ENCODE measurements at places on chromosomes 13 and 19.

DNA sequence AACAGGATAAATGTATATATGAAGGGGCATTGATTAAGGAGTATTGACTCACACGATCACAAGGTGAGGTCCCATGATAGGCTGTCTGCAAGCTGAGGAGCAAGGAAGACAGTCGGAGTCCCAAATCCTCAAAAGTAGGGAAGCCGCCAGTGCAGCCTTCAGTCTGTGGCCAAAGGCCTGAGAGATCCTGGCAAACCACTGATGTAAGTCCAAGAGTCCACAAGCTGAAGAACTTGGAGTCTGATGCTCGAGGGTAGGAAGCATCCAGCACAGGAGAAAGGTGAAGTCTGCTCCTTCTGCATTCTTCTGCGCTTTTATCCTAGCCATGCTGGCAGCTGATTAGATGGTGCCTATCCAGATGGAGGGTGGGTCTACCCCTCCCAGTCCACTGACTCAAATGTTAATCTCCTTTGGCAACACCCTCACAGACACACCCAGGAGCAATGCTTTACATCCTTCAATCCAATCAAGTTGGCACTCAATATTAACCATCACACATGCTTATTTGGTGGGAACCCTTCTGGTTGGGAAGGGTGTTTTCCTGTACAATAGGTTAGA lies 55.1 kb downstream of the SLAIN1 start:
- DNase-seq: no peak

- no peak for DNase-seq
These were observed 2.1 kb upstream of the NLRP7 start for GRCh38 chr19:54949412-54949811.

GRCh38 chr13:66577358-66577757 lies 652.8 kb downstream of the PCDH9 start:
- DNase-seq: no peak

- no peak for DNase-seq
These were observed 25.5 kb upstream of the MCF2L start for GRCh38 chr13:112943309-112944125.

GRCh38 chr13:30334663-30335386 lies 27.5 kb upstream of the KATNAL1 start:
- peak; percentile 67 for DNase-seq

GRCh38 chr19:30237140-30237539 lies 135.0 kb upstream of the ZNF536 start:
- DNase-seq: no peak

- no peak for DNase-seq
These were observed 31.6 kb downstream of the CCNE1 start for GRCh38 chr19:29843180-29844051.

- no peak for DNase-seq
These were observed 612.5 kb upstream of the PRR20A start for GRCh38 chr13:56528040-56528790.

GRCh38 chr13:30841154-30841553 lies 64.9 kb upstream of the MEDAG start:
- no peak for DNase-seq

DNA sequence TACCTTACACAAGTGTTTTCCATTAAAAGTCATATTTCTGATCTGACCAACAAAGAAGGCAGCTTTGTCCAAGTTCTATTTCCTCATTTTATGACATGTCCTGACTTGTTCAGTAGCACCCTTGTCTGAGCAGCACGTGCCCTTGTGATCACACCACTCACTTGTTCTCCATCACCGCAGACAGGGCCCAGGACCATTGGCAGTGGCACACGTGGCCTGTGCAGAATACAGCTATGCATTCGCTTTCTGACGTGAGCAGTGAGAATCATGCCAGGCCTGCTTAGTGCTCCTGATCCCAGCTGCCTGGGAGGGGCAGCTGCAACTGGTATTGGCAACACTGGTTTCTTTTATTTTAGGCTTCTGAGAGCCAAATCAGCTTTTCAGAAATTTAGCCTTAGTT lies 134.2 kb downstream of the FRY start:
- no peak for DNase-seq

DNA sequence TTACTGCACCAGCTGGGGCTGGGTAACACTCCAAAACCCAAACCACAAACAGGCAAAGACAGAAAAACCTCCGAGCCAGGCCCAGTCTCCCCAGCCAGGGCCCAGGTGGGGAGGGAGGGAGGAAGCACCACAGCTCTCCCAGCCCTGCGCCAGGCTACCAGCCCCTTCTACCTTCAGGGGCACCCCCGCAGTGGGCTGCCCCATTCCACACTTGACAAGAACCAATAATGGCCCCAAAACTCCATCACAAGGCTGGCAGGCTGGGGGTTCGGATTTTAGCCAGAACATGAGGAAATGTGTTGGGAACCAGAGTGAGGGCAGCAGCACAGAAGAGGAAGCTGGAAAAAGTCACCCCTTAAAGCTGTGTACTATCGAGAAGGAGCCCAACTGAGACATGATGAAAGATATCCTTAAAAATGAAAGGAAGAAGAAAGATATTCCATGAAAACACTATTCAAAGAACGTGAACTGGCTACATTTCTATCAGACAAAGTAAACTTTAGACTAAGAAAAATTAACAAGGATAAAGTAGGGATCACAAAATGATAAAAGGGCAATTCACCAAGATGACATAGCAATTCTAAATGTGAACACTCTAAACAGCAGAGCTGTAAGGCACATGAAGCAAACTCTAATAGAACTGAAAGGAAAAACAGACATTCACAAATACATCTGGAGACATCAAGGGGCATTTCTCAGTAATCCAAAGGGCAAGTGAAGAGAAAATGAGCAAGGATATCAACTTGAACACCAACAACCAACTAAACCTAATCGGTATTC lies 12.9 kb downstream of the TUBGCP3 start:
- no peak for DNase-seq

GRCh38 chr13:27528908-27529307 lies 78.5 kb upstream of the MTIF3 start:
- DNase-seq: no peak

- no peak for DNase-seq
These were observed 62.4 kb downstream of the MPHOSPH8 start for GRCh38 chr13:19695829-19696228.

DNA sequence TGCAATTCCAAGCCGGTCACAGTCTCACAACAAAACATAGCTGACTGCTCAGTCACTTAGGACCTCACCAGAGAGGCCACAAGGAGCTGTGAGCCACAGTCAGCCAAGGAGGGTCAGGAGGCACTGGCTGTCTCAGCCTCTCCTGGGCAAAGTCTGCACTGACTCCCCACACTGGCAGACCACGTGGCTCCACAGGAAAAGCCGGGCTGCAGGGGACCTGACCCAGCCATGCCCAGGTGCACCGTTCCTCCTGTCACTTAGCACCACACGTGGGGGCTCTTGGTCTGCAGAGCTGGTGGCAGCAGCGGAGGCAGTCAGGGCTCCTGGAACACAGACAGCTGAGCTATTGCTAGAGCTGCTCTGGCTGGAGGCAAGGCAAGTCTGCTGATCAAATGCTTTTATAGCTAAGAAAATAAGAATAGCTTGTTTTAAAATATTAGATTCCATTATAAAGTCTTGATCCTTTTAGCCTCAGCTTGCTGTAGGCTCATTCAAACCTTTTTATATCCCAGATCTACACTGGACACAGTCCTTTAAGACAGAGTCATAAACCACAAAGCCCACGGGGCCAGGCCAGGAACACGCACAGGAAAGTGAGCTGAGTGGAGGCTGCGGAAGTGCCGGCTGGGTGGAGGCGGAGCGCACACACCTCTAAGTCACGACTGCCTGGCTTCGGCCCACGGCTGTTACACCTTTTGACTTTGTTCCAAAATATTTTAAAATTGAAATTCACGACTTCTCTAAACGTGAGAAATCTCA lies 744.1 kb downstream of the UQCRFS1 start:
- DNase-seq: peak; percentile 7

DNA sequence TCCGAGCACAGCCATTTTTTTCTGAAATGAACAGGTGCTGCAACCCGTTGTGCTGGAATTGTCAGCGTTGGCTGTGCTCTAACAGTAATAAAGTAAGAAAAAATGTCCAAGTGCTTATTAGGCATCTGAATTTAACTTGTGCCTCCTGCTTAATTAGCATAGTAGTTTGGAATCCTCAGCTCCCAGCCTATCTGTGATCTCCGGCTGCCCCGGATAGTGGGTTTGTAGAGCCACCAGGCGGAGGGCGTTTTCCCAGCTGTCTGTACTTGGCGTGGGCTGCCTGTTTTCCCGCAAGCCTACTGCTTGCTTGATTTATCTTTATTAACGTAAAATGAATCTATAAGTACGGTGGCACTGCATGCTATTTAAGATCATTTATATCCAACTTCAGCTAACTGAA lies 137.9 kb downstream of the MTUS2 start:
- DNase-seq: no peak

- no peak for DNase-seq
These were observed 7.7 kb upstream of the SERP2 start for GRCh38 chr13:44365899-44366298.

GRCh38 chr13:113761136-113761535 lies 2.1 kb downstream of the TMEM255B start:
- no peak for DNase-seq

- no peak for DNase-seq
These were observed 28.1 kb downstream of the CPT1C start for GRCh38 chr19:49718991-49719390.

- DNase-seq: no peak
These were observed 671.0 kb upstream of the SLITRK1 start for GRCh38 chr13:84553227-84553626.

GRCh38 chr13:98507282-98507797 lies 69.6 kb downstream of the STK24 start:
- DNase-seq: no peak

- DNase-seq: no peak
These were observed 38.7 kb upstream of the ARHGEF7 start for GRCh38 chr13:111076155-111077013.
